Colonic mucosa (tissue), 4 donors: ENCODE measurements at places on chromosomes 6 and 20. TPM values are rescaled to one million over a fixed set of nuclear protein-coding genes. Genes with fewer than 3 reads are reported as not detected.

UQCC2 gene
- total RNA-seq, result 81.7 TPM

MACROD2 gene
- total RNA-seq, result 3.3 TPM

LMBRD1 gene
- total RNA-seq, result 34.2 TPM

LY6G6C gene
- total RNA-seq, result 2.3 TPM

ZC3H12D gene
- 4.3 TPM for total RNA-seq

TRAPPC3L gene
- total RNA-seq, result not detected

ALDH8A1 gene
- 0.53 TPM for total RNA-seq

SRMS gene
- total RNA-seq, result 0.49 TPM

FNDC1 gene
- total RNA-seq, result 1.1 TPM

LKAAEAR1 gene
- not detected for total RNA-seq
